Mammary epithelial cell (primary cell): ENCODE measurements at places on chromosomes 12 and 14. TPM values are rescaled to one million over a fixed set of nuclear protein-coding genes. Genes with fewer than 3 reads are reported as not detected.

DNA sequence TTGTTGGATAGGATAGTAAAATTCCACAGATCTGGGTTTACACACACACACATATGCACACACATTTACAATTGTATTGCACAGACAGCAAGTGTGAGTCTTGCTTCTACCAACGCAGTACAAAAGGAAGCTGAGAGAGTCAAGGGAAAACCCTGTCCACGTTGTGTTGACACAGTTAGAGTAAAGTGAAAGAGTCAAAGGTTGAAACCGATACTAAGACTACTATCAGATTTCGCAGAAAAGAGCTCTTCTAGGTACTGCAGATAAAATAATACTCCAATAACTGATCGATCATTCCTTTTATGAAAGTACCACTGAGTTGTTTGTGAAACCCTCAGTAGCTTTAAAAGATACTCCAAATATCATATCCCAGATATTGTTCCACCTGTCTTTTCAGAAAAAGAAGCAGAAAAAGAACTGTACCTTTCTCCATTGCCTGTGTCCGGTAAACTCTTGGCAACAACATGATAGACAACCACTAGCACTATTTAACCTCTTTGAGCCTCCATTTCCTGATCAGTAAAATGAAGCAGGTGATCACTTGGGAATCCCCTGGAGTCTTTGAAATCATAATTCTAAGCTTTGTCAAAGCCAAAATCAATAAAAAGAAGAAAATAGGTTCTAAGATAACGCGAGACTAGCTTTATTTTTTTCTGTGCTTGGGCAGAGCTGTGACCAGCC is 224.6 kb upstream of the FOXN3 start:
- DNase-seq, result no peak

The IAPP gene
- total RNA-seq, result not detected in 2 replicates

The CPNE6 gene
- not detected in 2 replicates for total RNA-seq

DNA sequence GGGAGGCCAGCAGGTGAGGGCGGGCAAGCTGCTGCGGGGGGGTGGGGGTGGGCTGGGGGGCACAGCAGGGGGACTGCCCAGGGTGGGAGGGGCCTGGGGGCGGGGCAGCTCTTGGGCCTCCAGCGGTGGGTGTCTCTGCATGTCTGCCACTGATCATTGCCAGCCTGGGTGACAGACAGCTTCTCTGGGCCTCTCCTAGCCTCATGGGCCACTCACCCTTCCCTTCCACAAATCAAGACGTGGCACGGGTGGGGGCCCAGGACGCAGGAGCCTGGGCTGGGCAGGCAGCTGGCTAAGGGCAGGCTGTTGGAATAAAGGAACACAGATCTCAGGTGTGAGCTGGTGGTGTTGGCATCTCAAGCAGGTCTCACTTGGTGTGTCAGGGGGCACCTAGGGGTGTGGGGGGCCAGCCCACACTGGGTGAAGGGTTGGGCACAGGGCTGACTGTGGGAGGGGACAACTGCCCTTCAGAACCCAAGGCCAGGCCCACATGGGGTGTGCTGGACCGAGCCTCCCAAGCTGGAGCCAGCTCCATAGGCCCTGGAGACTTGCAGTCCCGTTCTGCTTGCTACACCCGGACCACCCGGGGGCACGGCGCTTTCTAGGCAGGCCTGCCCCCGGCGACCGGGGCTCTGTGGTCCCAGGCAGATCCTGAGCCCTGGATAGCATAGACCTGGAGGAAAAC is 3.0 kb downstream of the TEDC1 start:
- no peak for DNase-seq

- DNase-seq, result peak; percentile 56
These were observed 13.0 kb upstream of the TMED2 start for GRCh38 chr12:123571343-123571813.

DNA sequence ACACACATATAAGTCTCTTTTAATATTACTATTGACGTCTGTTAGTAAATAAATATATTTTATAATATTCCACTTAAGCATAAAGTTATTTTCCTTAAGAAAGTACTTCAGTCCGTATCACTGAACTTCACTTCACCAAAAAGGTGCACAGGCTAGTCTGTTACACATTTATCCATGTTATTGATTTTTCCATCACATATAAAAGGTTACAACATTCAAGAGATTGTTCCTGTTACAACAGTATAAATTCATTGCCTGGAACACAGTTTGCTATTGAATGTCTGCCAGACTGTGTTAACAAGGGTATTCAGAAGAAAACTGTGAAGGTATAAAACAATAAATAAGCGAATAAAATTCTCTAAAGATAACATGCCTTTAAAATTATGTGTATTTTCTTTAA is 175.9 kb downstream of the NTS start:
- DNase-seq, result no peak

GRCh38 chr12:27785882-27786570 is 6.0 kb upstream of the MANSC4 start:
- DNase-seq, result peak; percentile 83

DNA sequence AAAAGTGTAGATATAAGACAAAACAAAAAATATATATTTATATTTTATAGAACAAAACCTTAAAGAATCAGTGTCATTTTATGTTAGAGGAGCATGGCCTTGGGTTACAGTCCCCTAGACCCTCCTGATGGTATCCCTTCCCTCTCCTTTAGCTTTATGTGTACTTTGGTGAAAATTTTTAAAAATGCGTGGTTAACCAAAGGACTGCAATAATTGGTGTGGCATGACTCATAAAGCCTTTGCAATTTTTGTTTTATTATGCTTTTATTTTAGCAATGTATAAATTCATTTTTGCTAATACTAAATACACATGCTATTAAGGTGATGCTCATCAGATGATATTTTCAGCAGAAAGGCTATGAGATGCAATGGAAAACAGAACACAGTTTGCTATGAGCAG is 264.4 kb downstream of the SYT1 start:
- DNase-seq, result no peak

GRCh38 chr14:77141214-77142004 is at the start of gene ZDHHC22:
Gene ZDHHC22 (minus strand): TSS chr14:77141791. CDS start chr14:77139738, 2,053 bp downstream.
- peak; percentile 37 for DNase-seq

- DNase-seq, result peak; percentile 28
These were observed 41.2 kb upstream of the TMED10 start for GRCh38 chr14:75217508-75218206.

The BCL11B gene
- 2.7 and 7.1 TPM in 2 replicates for total RNA-seq

- peak; percentile 15 for DNase-seq
These were observed 58.7 kb downstream of the TUNAR start for GRCh38 chr14:95935228-95935822.

DNA sequence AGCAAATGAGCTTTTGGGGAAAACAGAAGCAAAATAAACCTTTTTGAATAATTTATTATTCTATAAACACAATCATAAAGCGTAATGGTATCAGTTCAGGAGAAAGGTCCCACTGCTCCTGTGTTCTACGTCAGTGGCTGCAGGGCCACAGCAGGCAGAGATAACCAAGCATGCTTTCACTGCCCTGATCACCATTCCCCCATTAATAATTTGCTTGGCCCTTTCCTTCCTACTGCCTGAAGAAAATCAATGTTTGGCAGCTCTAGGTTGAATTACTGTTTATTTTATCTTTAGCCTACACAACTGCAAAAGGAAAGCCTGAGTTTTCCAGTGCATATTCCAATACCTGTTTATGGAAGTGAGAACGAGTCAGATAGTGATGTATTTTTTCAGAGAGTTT is 369.9 kb downstream of the DIO2 start:
- no peak for DNase-seq

DNA sequence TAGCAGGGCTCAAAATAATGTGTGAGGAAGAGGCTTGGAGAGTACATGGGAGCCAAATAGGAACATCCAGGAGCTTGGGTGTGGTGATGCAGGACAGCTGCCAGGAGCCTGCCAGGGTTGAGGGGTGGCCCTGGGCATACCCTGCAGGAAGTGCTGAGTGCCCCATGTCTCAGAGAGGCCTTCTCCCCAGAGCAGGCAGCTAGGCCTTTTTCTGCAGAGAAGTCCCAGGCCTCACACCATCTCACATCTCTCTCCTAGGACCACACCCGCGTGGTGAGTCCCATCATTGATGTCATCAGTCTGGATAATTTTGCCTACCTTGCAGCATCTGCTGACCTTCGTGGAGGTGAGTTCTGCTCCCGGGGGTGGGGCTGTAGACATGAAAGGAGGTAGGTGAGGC is 66.9 kb downstream of the ERH start:
- no peak for DNase-seq

DNA sequence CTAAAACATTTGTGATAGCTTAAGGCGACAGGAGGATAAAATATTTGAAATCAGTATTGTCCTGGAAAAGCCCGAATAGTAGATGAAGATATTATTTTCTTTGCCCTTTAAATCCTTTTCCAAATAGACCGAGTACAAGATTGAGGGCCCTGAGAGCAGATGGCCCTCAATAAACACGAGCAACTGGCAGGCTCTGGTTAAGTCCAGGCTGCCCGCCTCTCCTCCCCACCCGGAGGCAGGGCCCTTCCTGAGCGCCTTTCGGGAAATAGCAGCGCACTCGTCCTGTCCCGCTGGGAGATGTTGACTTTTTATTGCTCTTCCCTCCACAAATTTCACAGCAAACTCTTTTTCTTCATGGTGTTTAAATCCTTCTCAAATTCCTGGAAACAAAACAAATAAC is 50.8 kb upstream of the MAX start:
- no peak for DNase-seq

GRCh38 chr12:29455087-29455486 is 42.4 kb downstream of the OVCH1 start:
- DNase-seq, result no peak

The SLC7A7 gene
- 0.78 and 1.2 TPM in 2 replicates for total RNA-seq

DNA sequence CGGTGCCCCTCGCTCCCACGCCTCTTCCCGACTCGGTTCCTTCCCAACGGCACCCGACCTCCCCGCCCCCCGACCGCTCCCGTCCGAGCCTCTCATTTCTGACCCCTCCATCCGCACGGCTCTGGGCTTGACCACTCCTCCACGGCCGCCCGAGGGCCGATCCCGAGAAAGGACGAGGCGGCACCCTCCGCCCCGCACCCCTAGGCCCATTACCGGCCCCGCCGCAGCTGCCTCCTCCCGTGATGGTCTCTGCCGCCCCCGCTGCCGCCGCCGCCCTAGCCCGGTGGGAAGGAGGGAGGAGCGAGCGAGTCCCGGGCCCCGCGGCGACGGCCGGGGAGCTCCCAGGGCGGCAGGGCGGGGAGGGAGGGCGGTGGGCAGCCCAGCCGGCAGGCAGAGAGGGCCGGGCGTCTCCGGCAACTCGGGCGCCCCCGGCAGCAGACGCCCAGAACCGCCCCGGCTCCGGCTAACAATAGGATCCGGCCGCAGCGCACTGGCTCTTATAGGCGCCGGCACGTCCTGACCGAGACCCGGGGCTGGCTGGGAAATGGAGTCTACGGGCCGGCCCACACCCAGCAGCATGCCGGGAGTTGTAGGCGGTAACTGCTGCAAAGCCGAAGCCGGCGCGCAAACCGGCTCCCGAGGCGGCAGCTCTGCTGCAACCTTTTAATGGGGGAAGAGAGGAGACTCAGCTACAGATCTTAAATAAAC is at the start of gene CSRNP2:
Gene CSRNP2, minus strand, starts transcription at position 471 of the 708 bp plus-strand sequence. CDS start 7,035 bp downstream, outside the sequence.
- peak; percentile 92 for DNase-seq

- DNase-seq, result peak; percentile 5
These were observed 1.5 kb upstream of the SRRM4 start for GRCh38 chr12:118979763-118980406.

- no peak for DNase-seq
These were observed 323.3 kb upstream of the E2F7 start for GRCh38 chr12:77388445-77389265.

DNA sequence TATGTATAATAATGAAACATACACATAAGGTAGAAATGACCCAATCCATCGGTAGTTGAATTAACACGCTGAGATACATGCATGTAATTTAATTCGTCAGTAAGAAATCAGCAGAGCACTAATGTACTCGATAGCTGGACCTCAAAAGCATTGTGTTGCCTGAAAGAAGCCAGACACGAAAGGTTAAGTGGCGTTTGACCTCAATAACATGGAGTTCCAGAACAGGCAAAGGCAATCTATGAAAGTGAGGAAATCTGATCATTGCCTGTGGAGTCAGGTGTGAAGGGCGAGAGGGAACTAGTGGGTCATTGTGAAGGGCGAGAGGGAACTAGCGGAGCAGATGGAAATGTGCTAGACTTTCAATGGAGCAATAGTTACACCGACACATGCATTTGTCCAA is 970.4 kb upstream of the TMEM132C start:
- DNase-seq, result no peak

GRCh38 chr14:47674148-47674542 is 1.3 kb downstream of the MDGA2 start:
- DNase-seq, result no peak

The IFNG-AS1 gene
- total RNA-seq, result not detected

GRCh38 chr12:121787063-121788025 is 6.1 kb downstream of the RHOF start:
- no peak for DNase-seq

- DNase-seq, result no peak
These were observed 848.4 kb upstream of the FBXO33 start for GRCh38 chr14:40280652-40281051.

The PPP4R4 gene
- 6.3 TPM for total RNA-seq

- DNase-seq, result no peak
These were observed 246.4 kb downstream of the TMEM132C start for GRCh38 chr12:128513331-128513730.

The PXN gene
- total RNA-seq, result 385 and 477 TPM in 2 replicates

DNA sequence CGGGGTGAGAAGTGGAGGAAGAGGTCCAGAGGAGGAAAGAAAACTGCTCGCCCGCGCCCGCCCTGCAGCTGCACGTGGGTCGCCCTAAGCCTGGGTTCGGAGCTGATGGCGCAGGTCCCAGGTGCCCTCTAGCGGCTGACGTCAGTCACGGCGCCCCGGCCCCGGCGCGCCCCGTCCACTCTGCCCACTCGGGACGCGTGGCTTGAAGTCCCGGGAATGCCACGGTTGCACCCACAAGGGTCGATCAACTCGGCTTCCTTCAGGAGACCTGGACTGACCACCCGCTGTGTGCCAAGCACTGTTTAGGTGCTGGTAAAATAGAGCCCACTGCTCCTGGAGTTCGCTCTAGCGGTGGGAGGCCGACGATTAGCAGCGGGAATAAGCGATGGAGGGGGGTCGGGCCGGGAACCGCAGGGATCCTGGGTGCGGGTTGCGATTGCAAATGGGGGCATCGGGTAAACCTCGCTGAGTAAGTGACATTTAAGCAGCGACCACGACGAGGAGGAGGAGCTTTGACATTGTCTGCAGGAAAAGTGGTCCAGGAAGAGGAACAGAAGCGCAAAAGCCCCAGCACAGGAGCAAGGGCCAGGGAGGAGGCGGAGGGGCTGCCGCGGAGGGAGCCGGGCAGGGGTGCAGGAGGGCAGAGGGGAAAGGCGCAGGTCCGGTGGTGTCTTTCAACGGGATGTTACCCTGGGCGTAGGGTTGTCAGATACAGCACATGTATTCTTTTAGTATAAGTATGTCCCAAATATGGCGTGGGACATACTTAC is 5.1 kb upstream of the ZNF839 start:
- peak; percentile 70 for DNase-seq

The CD163L1 gene
- 2.0 TPM for total RNA-seq

DNA sequence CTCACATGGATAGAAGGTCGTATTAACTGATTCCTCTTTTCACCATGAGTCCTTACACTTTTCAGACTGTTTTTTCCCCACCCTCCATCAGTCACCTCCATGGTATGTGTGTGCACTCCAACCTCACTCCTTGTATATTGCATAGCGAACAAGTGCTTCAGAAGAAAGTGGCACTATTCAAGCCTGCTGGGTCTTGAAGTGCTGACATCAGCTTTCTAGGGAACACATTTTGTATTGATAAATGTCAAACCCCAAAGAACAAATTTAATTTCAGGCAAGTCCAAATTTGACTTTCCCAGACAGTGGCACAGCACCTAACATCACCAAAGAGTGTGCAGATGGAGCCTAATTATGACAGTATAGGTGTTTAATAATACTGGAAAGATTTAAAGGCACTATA is 617.4 kb upstream of the STXBP6 start:
- no peak for DNase-seq

- no peak for DNase-seq
These were observed 26.9 kb upstream of the PYGL start for GRCh38 chr14:50970886-50971781.

The CIT gene
- total RNA-seq, result 3.2 TPM
